ENCODE measurements at places on chromosomes 16 and 17. TPM values are rescaled to one million over a fixed set of nuclear protein-coding genes. Genes with fewer than 3 reads are reported as not detected.

Gene CFAP97D1
- polyA plus RNA-seq: not detected

Gene PYY
- polyA plus RNA-seq: not detected

Gene MYLK3
- not detected for polyA plus RNA-seq

- DNase-seq: no peak
Measured at GRCh38 chr16:1503110-1503955, 10.2 kb downstream of the TELO2 start.

Gene WSCD1
- polyA plus RNA-seq: 21.5 TPM

Gene ABCA10
- 0.22 TPM for polyA plus RNA-seq

DNA sequence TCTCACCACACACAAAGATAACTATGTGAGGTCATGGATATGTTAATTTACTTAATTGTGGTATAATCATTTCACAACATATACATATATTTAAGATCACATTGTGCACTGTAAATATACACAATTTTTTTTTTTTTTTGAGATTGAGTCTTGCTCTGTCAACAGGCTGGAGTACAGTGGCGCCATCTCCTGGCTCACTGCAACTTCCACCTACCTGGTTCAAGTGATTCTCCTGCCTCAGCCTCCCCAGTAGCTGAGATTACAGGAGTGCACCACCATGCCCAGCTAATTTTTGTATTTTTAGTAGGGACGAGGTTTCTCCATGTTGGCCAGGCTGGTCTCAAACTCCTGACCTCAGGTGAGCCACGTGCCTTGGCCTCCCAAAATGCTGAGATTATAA, 11.5 kb upstream of the PRSS54 start:
- peak; percentile 30 for DNase-seq

DNA sequence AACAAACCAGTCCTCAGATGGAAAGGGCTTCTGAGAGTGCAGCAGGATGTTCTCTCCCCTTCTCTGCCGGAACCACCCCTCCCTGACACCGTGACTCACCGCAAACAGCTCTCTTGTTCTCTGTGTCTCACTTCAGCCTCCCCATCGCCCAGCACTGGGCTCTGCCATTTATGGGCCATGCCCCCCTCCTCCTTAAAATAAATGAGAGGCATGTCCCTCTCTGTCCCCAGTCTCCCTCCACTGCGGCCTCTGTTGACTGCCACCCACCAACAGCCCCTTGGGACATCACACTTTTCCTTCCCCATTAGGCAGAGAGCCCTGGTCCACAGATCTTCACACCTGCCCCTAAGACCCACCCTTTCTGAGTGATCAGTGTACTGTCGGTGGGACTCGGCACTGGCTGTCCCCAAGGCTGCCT, 6.3 kb downstream of the CCDC102A start:
- peak; percentile 79 for DNase-seq

- no peak for DNase-seq
Measured at GRCh38 chr17:72381597-72382397, 261.0 kb downstream of the SOX9 start.

DNA sequence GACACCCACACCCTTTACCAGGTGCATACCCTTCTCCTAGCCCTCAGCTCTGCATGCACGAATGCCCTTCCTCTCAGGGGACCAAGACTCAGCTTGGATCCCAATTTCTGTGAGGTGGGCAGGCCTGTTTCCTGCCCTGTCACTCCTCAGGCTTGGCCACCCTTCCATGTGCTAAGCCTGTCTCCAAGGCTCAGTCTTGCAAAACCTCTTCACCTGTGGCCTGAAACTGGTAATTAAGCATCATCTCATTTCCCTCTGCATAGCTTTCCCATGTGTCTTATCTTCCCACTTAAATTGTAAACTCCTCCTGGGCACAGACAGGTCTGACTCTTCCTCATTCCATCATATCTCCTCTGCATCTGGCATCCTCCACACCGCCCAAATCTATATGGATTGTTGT, 31.0 kb upstream of the SMPD3 start:
- no peak for DNase-seq

DNA sequence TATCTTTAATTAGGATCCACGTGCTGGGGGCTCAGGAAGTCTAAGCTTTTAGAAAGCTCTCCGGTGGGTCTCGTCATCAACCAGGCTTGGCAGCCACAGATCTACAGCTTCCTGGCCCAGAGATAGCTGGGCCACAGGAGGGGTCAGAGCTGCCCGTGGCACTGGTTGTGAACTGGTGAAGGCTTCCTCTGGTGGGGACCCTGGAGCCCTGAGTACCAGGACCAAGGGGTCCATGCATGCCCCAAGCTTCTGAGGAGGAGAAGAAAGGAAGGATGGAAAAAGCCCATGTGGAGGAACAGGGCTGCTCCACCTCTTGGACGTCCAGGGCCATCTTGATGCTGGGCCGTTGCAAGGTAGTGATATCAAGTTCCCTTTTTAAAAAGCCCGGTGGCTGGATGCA, 13.3 kb downstream of the RMI2 start:
- DNase-seq: no peak

- DNase-seq: no peak
Measured at GRCh38 chr17:51428668-51429495, 168.5 kb downstream of the UTP18 start.

- no peak for DNase-seq
Measured at GRCh38 chr16:48277158-48277557, 29.8 kb upstream of the ABCC11 start.

GRCh38 chr16:72434159-72434558, 262.2 kb upstream of the PMFBP1 start:
- peak; percentile 29 for DNase-seq

- no peak for DNase-seq
Measured at GRCh38 chr17:52105591-52105990, 52.9 kb downstream of the CA10 start.

Gene PIRT
- polyA plus RNA-seq: not detected

GRCh38 chr16:68235108-68235886, 630 bp downstream of the ESRP2 start:
- DNase-seq: no peak

- DNase-seq: no peak
Measured at GRCh38 chr17:78522031-78522809, 55.0 kb downstream of the DNAH17 start.

GRCh38 chr17:35931794-35932425, 1.3 kb upstream of the RDM1 start:
- peak; percentile 19 for DNase-seq

- no peak for DNase-seq
Measured at GRCh38 chr16:56245197-56245596, 53.9 kb downstream of the GNAO1 start.

GRCh38 chr16:65576631-65577030, 454.8 kb upstream of the CDH11 start:
- no peak for DNase-seq

Gene PDE6G
- 5.1 TPM for polyA plus RNA-seq

DNA sequence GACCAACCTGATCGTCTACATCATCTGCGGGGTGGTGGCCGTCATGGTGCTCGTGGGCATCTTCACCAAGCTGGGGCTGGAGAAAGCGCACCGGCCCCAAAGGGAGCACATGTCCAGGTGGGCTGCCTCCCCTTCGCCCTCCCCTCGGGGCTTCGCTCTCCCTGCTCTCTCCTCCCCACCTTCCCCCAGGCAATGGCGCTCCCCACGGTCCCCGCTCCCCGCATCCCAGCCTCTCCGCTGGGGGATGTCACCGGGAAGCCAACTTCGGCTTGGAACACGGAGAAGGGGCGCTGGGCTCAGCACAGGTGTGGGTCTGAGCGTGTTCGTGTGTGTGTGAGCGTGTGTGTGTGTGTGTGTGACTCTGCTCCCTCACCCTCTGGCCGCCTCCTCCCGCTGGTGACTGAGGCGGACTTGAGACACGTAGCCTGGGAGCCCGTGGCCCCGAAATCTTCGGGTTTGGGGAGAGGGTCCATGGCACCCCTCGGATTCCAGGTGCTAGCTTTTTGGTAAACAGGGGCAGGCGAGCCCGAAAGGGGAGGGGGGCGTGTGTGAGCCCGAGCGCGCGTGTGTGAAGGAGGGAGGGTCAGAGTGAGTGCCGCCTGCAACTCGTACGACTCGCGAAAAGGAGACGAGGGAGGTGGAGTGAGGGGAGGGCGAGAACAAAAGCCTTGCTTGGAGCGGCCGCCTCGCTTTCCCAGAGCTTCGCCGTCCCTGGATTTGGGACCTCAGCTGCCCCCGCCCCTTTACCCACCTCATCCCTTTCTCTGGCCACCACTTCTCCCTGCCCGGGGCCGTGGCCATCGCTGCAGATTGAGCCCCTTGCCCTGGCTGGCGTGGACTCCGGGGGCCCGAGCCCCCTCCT, 1.3 kb downstream of the SHISA9 start:
- DNase-seq: no peak

DNA sequence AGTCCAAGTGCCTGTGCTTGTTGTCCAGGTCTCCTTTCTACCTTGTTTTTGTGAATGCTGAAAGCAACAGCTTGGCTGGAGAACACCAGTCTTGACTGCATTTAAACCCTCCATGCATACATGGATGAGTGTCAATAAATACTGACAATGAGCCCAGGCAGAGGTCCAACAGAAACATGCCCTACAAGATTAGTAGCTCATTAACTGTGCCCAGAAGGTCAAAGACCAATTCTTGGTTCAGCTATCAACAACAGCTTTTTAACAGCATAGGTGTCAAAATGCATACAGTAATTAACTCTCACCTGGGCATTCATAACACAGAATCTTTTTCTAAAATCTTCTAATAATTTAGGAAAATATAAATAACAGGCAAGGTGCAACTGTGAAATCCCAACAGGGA, 63.2 kb downstream of the N4BP1 start:
- no peak for DNase-seq

Gene ODAD4
- 0.19 TPM for polyA plus RNA-seq

Gene DNAI2
- not detected for polyA plus RNA-seq

DNA sequence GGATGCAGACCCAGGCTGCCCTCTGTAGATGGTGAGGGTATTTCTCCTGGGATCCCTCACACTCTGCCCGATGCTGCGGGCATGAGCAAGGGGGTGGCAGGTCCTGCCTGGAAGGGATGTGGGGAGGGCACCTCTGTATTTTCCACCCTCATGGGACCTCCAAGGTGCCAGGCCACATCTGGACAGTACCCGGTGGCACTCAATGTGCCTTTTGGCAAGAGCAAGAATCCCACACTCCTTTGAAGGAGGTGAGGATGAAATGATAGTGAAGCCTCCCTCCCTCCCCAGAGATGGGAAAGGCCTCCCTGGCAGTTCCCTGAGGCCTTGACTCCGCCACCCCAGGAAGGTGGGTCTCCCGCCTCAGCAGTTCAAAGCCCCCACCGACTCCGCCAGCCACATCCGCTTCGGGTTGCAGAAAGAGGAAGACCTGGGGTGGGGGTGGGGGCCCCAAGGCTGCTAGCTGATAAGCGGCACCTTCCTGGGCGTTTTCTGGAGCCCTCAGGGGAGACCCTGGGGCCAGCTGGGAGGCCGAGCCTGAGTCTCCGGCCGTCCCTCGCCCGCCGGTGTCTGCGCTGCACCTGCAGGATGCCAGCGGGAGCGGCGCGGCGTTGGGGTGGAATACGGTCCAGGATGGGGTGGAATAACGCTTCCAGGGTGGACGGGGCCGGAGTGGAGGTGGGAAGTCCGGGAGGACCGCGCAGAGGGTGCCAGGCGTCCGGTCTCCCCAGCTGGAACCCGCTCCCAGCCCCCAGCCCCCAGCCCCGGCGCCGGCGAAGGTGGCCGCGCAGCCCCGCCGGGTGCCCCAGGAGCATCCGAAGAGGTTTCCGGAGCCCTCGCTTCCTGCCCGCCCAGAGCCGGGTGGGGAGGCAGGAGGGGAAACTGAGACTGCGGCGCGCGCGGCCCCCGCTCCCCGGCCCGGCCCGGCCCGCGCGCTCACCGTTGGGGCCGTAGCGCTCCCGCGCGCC, 718 bp downstream of the ATP2A3 start:
- DNase-seq: no peak

DNA sequence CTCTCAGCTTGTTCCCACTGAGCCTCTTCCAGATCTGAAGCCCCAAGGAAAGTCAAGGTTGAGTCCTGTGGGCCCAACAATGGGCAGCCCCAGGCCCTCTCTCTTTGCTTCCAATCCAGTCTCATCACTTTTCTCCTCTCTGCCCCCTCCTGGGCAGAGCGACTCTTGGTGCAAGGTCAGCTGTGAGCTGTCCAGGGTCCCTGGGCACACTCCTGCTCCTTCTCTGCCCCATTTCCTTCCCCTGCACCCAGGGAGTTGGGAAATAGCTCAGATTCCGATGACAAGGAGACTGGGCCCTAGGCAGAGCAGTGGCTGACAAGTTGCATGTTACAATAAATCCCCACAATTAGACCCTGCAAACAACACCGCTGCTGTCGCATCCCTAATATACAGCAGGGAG, 16.1 kb upstream of the CRHR1 start:
- no peak for DNase-seq

Gene TMEM235
- polyA plus RNA-seq: 0.18 TPM

GRCh38 chr17:69333561-69333960, 6.6 kb upstream of the ABCA5 start:
- DNase-seq: no peak

Gene TLCD2
- 0.72 TPM for polyA plus RNA-seq

Gene NOG
- polyA plus RNA-seq: 0.63 TPM

DNA sequence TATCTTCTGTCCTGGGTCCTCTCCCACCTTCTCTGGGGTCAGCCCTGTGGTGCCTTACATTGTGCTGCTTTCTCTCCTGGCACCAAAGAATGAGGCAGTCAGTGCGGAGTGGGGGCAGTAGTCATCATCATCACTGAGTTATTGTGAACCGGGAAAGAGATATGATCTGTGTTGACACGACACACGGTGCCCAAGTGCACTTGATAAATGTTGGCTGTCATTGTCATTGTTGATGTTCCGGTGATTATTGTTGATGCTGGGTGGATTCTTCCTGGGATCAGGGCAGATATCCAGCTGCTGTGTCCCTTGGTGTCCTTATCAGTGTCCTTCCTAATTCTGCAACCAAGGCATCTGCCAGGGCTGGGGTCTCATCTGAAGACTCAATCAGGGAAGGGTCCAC, 121.7 kb downstream of the ABCC6 start:
- DNase-seq: no peak

- DNase-seq: peak; percentile 24
Measured at GRCh38 chr17:32487473-32488176, 832 bp downstream of the CDK5R1 start.

- DNase-seq: peak; percentile 21
Measured at GRCh38 chr16:69301861-69302260, 9.3 kb upstream of the VPS4A start.
